Activated T-helper 1 cell treated with Interleukin-2 at 50 U/mL for 16 hours (primary cell): ENCODE measurements at places on chromosomes 7 and 10.

GRCh38 chr7:159099711-159100231 lies 44.9 kb downstream of the VIPR2 start:
- DNase-seq, result no peak

GRCh38 chr10:31062856-31063255 lies 31.2 kb upstream of the ZNF438 start:
- no peak for DNase-seq

DNA sequence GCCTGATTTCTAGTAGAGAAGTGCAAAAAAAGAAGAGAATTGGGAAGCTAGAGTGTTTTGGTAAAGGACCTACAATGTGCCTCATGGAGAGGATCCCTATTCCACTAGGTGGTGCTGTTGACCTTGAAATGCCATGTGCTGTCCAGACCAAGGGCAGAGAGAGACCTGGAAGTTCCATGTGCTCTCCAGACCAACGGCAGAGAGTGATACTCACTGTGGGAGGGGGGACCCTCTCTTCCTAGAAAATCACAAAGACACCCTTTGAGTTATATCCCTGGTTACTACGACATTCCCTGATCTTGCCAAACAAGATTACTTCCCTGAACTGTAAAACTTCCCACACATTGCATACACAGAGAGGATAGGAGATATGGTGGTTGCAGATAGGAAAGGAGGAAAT lies 212.7 kb upstream of the ZNF804B start:
- DNase-seq, result no peak

- no peak for DNase-seq
Measured at GRCh38 chr7:141202535-141202934, 128.7 kb downstream of the TMEM178B start.
